Stimulated activated CD8-positive, alpha-beta memory T cell treated with anti-CD3 and anti-CD28 coated beads, Interleukin-15, amount 100 ng/mL, for 1 hour (primary cell): ENCODE measurements at places on chromosomes 5 and 9.
A peak's percentile ranks its signal among the peaks of the same experiment; 100 is the strongest.

- no peak for DNase-seq
Measured at GRCh38 chr5:57903458-57903857, 420.8 kb upstream of the ACTBL2 start.

- DNase-seq = no peak
Measured at GRCh38 chr9:133955821-133956411, 36.2 kb downstream of the VAV2 start.

DNA sequence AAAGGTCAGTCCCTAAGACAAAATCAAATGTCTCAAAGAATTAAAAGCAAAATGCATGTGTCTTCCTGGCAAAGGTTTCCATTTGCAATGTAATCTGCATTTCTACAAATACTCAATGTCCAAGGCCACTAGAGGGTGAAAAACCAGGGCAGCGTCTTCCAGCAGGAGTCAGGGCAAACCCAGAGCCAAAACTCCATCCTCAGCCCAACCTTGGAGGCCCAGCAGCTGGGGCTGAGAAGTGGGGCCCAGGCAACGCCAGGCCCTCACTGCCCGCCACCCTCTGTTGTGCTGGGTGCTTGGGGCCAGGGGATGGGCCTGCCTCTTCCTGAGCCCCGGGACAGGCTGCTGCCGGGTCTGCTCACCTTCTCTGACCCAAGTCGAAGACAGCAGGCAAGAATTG lies 200.1 kb downstream of the PAX5 start:
- no peak for DNase-seq

DNA sequence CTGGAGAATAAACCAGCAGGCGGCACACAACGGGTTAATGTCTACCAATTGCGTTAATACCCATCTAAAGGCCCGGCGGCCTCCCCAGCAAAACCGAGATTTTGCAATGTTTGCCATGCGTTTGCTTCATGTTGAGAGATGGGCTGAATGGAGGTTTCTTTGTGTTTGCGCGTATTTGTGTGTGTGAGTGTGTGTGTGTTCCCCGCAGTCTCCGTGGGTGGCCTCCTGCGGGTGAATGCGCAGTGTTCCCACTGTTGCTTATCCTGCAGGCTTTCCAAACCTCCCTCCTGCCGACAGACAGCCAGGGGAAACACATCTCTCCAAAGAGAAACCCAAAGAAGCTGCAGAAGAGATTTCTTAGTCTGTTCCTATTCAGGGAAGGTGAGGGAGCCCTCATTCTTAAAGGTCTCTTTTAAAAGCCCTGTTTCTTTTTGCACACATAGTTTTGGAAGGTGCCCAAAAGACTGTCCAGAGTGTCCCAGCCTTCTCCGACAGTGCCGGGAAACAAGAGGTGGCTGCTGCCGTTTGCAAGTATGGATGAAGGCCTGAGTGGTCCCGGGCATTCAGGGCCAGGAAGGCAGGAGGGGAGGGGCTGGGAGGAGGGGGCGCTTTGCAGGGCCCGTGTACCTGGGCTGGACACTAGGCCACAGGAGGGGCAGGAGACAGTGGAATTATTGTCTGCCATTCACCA lies 103.8 kb upstream of the ERCC6L2 start:
- DNase-seq = no peak

DNA sequence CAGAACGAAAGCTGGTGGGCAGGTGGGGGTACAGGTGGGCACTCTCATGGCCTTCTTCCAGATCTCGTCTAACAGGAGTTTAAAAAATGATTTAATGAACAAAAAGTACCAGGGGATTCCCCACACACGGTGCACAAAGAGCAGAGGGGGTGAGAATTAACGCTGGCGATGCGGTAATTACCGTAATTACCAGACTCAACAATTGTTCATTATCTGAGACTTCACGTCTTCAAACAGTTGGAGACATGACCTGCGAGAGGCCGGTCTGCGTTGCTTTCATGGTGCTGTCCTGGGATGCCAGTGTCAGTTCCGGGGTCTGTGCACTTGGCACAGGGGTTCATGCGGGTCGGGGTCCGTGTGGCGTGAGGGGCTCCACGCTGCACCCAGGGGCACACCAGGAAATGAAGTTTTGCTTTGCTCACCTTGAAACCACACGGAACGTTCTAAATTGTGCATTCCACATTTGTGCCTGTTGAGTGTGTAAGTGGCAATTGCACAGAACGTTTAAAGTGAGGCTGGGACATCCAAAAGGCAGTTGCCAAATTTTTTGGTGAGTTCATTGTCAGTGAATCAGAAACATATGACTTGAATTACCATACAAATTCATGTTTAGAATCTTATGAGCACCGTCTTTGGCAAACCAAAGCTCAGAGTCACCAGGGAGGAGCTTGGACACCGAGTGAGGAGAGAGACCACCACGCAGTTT lies 256.4 kb upstream of the IRX1 start:
- no peak for DNase-seq

- no peak for DNase-seq
Measured at GRCh38 chr9:5446451-5447236, 3.7 kb upstream of the CD274 start.

- DNase-seq = no peak
Measured at GRCh38 chr5:138819081-138819480, 56.1 kb downstream of the LRRTM2 start.

GRCh38 chr9:127397646-127398274 lies 791 bp downstream of the SLC2A8 start:
- DNase-seq = no peak

DNA sequence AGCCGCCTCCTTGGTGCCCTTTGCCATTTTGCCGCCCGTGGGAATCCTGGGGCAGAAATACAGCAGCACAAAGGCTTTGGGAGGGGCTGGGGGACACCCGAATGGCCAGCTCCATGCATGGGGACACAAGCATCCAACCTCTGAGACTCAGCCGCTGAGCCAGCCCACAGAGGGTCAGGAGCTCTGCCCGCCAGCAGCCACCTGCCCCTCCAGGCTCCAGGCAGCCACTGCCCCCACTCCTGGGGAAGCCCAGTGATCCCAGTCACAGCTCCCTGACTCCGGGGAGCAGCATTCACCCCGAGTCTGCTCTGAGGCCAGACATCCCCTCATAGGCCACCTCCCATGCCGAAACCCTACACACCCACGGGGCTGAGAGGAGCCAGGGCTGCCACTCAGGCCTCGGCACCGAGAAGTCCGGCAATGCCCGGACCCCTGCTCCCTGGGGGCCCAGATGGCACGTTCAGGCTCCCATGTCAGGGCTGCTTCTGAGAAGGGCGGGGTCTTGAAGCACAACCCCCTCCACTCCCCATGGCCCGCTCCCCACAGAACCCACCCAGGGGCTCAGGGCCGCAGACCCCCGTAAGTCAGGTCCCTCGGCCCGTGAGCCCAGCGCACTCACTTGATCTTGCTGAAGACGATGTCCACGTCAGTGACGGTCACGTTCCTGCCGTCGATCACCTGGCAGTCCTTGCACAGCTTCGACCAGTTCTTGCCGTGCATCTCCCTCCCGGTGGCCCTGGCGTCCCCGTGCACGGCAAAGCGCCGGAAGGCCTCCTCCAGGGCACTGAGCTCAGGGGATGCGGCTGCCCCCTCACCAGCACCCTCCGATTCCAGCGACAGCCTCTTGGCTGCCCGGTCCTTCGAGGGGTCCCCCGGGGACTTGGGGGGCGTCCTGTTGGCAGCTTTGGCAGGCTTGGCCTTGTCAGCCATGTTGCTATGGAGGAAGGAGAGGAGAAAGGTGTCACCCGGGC lies 15.7 kb downstream of the TPPP start:
- DNase-seq = no peak

- no peak for DNase-seq
Measured at GRCh38 chr5:24167806-24168205, 477.0 kb downstream of the CDH10 start.

DNA sequence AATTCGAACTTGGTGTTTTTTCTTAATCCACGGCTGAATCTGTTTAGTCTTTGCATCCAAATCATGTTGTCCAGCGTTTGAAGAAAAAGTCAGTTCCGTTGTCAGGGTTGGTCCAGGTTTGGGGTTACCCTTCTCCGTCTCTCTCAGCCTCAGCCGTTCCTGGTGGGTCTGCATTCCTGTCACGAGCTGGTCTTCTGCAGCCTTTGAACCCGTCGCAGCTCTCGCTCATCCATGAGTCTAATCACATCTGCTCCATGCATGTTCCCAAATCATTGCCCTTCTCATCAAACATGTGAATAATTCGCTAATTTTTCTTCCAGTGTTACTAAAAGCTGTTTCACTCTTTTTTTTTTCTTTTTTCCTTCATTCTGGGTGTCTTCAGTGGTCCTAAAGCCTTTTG lies 39.0 kb upstream of the EXOC3 start:
- DNase-seq = no peak

DNA sequence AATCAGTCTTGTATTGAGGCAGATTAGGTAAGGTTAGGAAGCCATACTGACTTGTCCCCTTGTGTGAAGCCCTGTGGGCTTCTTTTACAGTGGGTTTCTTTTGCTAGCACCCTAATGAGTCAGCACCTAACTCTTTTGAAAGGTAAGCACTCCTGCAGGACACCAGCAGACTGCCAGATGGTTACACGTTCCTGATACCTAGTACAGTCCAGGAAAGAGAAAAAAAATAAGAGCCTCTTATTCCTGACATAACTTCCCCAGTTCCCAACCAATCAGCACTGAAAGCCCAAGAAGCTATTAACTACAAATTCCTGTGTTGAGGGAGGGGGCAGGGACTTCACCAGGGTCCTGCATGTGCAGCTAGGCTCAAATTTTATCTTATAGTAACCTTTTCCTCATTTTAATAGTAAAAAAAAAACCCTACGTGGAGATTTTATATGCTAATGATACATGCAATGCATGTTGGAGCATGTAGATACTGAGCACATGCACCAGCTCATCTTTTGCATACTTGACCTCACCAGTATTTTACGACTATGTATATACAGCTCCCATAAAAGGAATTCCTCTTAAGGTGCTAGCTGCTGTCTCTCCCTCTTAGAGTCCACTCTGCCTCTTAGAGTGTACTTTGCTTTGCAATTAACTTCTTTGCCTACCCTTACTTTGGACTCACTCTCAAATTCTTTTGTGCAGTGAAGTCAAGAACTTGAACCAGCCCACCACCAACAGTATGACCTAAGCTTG lies 84.7 kb upstream of the RORB start:
- no peak for DNase-seq

DNA sequence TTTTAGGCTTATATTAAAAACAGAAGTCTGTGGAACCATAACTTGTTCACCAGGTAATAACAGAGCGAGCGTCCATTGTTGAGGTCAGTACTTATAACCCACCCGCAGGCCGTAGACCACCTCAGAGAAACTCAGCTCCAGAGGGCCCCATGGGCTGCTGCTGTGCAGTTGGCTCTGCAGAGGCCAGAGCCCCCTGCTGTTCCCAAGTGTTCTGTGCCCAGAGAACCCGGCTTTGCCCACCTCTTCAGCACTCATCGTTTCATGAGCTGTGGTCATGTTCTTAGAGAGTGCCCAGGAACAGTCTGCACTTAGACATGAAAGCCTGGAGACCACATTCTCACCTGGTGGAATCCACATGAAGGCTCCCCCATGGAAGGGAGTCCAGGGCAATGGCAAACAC lies 50.4 kb upstream of the SLC2A8 start:
- DNase-seq = no peak

GRCh38 chr9:137089232-137089947 lies 2.6 kb downstream of the MAN1B1 start:
- DNase-seq = no peak

- DNase-seq = no peak
Measured at GRCh38 chr9:34983209-34983608, 6.3 kb upstream of the DNAJB5 start.

- DNase-seq = peak; percentile 12
Measured at GRCh38 chr9:124771867-124772679, 962 bp upstream of the NR6A1 start.

- no peak for DNase-seq
Measured at GRCh38 chr9:89225587-89225986, 47.0 kb upstream of the SHC3 start.

DNA sequence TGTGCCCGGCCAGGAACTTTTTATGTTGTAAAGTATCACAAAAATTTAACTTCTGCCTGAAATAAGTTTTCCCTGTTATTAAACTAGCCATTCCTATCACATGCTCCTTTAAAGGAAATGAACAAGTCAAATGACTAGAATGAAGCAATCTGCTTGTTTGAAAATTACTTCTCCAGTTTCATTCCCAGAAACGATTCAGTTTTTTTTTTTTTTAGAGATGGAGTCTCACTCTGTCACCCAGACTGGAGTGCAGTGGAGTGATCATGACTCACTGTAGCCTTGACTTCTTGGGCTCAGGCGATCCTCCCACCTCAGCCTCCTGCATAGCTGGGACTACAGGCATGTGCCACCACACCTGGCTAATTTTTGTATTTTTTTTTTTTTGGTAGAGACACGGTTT lies 13.3 kb upstream of the GNG10 start:
- no peak for DNase-seq

- DNase-seq = no peak
Measured at GRCh38 chr9:27373851-27374250, 76.9 kb upstream of the EQTN start.

GRCh38 chr5:20497356-20497755 lies 509.4 kb upstream of the CDH18 start:
- no peak for DNase-seq

DNA sequence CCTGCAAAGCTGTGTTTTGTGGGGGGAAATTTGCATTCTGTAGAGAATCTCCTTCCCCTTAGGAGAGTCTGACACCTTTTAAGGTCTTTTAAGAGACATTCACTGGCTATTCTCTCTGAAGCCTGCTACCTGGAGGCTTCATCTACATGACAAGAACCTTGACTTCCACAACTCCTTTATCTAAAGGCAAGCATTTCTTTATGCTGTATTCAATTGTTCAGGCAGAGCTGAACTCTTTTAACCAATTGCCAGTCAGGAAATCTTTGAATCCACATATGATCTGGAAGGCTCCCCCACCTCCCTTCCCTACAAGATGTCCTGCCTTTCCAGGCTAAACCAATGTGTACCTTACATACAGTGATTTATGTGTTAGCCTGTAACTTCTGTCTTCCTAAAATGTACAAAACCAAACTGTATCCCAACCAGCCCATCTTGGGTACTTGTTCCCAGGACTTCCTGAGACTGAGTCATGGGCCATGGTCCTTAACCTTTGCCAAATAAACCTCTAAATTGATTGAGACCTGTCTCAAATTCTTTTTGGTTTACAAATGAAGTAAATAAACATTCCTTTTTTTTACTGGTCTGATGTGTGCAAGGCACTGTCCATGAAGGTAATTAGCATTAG lies 9.9 kb downstream of the C9orf85 start:
- DNase-seq = no peak

- no peak for DNase-seq
Measured at GRCh38 chr9:69976152-69976551, 67.5 kb upstream of the MAMDC2 start.

GRCh38 chr5:139776861-139777260 lies 18.7 kb upstream of the PSD2 start:
- no peak for DNase-seq
